Stimulated activated naive CD4-positive, alpha-beta T cell (primary cell): ENCODE measurements at places on chromosomes 2 and 18.

GRCh38 chr2:151299920-151300539 lies 10.6 kb upstream of the NMI start:
- no peak for DNase-seq

- no peak for DNase-seq
Measured at GRCh38 chr2:185128346-185128745, 530.0 kb downstream of the ZNF804A start.

GRCh38 chr2:61419570-61419969 lies 51.3 kb downstream of the USP34 start:
- no peak for DNase-seq

- DNase-seq = no peak
Measured at GRCh38 chr2:39431592-39432316, 5.3 kb downstream of the MAP4K3 start.

DNA sequence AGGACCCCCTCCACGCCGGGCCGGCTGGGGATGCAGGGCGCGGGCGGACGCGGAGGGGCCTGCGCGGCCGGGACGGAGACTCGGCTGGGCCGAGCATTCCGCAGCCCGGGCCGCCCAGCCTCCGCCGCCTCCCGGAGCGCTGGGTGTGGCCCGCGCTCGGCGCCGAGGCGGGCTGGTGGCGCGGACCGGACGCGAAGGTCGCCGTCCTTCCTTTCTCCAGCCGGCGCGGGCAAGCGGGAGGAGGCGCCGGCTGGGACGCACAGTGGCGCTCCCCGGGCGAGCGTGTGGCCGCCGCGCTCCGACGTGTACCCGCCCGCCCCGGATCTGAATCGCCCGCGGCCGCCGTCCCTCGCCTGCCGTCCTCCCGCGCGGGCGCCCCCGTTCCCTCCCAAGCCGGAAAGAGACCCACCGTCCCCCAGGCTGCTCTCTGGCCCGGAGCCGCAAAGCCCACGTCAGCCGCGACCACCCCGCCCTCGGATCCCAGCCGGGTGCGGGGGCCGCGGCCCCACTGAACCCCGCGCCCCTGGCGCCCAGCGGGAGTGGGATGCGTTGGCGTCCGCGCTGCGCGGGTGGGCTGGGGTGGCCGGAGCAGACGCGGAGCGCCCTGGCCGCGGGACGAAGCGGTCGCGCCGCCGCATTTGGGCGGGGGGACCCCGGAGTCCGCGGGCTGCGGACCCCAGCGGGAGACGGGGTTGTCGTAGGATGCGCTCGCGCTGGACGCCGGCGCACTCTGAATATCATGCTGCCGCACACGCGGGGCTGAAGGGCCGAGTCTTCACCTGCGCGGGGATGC lies 634 bp downstream of the SPATS2L start:
- DNase-seq = no peak

- no peak for DNase-seq
Measured at GRCh38 chr2:137348301-137348700, 583.0 kb downstream of the THSD7B start.

GRCh38 chr2:62774555-62775366 lies 69.2 kb downstream of the EHBP1 start:
- DNase-seq = no peak

- no peak for DNase-seq
Measured at GRCh38 chr2:204046145-204046544, 109.6 kb downstream of the ICOS start.

GRCh38 chr2:230075988-230076631 lies 7.4 kb upstream of the SLC16A14 start:
- DNase-seq = no peak
